Stimulated activated CD8-positive, alpha-beta memory T cell treated with anti-CD3 and anti-CD28 coated beads, Interleukin-4, amount 100 ng/mL, for 1 hour (primary cell): ENCODE measurements at places on chromosomes 7 and 10.

- DNase-seq = no peak
Measured at GRCh38 chr7:16978358-16979244, 96.8 kb upstream of the AGR3 start.

DNA sequence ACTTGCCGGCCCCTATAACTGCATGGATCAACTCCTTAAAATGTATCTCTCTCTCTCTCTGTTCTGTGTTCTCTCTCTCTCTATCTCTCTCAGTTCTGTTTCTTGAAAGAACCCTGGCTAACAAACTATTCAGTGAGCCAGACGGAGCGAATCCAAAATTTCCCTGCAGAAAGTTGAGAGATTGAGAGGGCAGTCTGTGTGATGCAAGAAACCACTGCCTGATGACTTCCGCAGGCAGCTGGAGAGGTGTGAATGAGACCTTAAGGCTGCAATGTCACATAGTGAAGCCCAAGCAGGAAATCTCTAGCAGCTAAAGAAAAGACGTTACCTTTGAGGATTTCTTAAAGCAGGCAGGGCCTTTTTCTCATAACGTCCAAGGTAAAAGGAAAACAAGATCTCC lies 17.3 kb downstream of the FAM107B start:
- DNase-seq = no peak

GRCh38 chr7:155458878-155459699 lies 1.2 kb downstream of the EN2 start:
- no peak for DNase-seq

- DNase-seq = no peak
Measured at GRCh38 chr7:66380272-66380888, 175.2 kb downstream of the TPST1 start.

GRCh38 chr7:105157278-105157677 lies 143.3 kb downstream of the KMT2E start:
- no peak for DNase-seq

DNA sequence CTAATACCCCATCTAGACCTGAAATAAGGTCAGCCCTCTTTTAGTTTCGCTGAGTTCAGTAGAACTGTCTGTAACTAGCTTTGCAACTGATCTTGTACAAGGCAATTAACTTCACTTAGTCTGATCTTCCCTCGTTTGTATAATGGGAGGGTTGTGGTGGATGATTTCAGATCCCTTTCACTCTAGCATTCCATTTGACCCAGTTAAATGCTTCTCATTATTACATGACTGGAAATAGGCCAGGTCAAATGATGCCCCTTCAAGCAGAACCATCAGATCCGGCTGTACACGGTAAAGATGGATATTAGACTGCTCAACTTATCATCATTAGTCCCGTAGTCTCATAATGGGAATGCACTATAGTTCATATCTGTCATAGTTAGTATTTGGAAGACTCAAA lies 1009.0 kb downstream of the LRMDA start:
- DNase-seq = no peak

DNA sequence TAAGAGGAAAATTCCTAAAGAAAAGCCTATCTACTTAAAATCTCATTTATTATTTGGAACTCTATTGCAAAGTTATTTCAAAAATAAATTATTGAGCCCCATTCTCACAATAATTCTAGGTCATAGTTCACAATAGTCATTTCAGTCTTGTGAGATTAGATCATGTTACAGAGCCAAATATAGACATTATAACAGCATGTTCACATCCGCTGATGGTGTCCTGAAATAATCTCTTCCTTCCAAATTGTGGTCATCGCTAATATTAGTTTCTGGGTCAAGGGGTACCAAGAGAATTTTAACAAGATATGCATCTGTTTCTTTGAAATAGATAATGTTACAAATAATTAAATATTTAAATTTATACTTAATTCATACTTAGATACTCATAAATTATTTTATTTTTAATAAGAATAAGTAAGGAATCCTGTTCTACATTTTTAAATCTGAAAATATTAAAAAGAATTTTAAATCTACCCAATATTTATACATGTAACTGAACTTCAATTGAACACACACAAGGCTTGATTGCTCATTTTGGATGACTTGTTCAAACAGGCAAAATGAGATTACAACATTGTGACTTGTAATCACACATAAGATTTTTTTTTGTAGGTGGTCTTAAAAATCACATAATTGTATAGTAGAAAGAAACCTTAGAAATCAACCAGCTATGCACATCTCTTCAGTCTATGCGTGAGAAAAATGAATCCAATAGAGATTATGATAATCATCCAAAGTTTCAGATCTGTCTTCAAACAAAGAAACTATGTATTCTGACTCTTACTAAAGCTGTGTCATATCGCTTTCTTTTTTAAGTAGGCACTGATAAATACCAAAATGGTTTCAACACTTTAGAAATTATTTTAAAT lies 13.1 kb downstream of the GNAT3 start:
- no peak for DNase-seq

GRCh38 chr7:92527300-92528187 lies 776 bp downstream of the PEX1 start:
- DNase-seq = peak; percentile 12

- no peak for DNase-seq
Measured at GRCh38 chr7:71286336-71286735, 154.4 kb downstream of the GALNT17 start.

GRCh38 chr7:48140001-48140681 lies 31.1 kb upstream of the ABCA13 start:
- no peak for DNase-seq

DNA sequence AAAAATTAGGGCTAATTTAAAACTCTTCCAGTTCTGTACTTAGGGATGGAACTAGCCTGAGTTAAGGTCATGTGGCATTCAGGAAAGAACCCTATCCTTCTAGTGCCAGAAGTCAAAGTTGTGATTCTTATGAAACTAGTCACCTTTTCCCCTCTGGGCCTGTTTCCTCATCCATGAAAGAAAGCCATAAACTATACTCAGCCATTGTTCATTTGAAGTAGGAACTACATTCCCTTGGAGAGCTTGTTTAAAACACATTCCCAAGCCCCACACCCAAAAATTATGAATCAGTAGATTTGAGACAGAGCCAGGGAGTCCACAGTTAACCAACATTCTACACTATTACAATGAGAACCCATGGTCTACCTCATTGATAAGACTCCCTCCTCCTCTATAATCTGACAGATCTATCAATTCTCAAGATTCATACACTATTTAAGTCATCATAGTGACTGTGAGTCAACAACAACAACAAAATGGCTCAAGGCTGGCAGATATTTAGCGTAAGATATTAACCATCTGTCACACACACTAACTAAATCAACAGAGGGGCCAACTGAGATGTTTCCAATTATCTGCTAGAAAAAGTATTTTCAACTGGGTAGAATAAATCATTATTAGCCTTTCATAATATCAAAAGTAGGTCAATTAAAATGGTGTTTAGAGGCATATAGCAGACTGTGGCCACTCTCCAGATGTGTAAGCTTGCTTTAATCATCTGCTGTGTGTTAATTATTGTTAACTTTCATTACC lies 102.3 kb downstream of the SLC25A13 start:
- no peak for DNase-seq

DNA sequence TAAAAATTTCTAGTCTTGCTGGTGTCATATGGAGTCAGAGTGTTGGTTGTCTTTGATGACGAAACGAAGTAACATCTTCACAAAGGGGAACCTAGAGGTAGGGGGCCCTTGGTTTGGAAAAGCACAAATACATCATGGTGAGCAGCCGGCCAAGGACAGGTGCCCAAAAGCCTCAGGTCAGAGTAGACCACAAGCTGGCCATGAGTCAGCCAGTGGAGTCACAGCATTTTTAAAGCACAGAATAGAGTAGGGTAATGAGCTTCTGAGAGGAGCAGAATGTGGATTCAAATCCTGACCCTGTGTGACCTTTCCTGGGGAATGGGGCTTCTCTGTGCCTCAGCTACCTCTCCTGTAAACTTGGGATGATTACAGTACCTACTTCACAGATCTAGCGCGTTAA lies 5.3 kb downstream of the CAMK2B start:
- DNase-seq = no peak

DNA sequence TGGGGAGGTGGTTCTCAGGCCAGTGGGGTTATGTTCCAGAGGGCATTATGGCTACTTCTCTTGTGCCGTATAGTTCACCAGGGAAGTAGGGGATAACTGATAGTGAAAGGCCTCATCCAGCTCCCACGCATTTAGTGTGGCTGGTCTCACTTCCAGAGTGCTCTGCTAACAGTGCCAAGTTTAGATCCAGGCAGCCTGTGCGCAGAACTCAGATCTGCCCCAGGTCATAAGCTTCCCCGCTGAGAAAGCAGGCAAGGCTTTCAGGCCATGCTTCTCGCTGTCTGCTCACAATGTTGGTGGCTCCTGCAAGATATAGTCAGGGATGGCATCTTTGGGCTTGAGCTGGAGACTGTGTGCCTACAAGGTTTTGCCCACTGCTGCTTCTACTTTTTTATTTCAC lies 11.3 kb downstream of the AGK start:
- DNase-seq = no peak

DNA sequence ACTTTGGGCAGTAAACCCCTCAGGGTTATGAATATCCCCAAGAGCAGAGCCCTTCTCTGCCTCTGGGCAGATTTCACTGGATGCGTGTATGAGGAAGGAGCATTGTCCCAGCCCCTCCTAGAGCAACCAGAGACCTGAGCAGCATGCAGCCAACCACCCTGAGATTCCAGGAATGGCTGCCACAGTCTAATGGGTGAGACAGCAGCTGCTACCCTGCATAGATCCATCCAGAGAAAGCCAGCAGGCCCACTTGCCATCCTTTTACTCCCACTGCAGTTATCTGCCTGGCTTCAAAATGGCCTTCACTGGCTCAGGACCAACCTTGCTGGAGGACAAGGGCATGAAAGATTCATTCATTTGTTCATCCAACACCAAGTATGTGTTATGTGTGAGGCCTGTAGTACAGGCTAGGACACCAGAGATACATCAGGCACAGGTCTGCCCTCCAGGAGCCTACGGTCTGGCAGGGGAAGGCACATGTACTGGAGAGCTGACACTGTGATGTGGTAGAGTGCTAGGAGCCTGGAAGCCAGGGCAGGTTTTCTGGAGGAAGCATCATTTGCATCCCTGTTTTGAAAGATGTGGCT lies 26.2 kb upstream of the C10orf105 start:
- no peak for DNase-seq
